ENCODE measurements at places on chromosomes 4 and X. TPM values are rescaled to one million over a fixed set of nuclear protein-coding genes. Genes with fewer than 3 reads are reported as not detected.

DNA sequence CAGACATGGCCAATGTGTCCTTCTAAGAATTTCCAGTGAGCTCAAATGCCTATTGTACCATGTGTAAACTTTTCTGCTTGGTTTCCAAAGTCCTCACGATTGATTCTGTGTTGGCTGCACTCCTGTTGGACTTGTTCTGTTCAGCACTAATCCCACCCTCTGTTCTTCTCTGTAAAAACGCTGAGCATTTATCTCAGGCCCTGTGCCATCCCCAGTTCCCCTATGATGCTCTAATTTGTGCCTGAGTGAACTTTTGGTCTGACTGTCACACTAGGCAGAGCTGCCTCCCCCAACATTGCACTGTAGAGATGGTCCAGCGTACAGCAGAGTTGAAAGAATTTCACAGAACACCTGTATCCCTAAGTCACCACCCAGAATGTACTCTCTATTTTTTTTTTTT lies 76.1 kb upstream of the STS start:
- no peak for DNase-seq
- no peak overlapping the region for H3K4me3 ChIP-seq
- H3K36me3 ChIP-seq: peaks cover 16% of the 10 kb centered on the region
- no peak overlapping the region for H3K27ac ChIP-seq

DNA sequence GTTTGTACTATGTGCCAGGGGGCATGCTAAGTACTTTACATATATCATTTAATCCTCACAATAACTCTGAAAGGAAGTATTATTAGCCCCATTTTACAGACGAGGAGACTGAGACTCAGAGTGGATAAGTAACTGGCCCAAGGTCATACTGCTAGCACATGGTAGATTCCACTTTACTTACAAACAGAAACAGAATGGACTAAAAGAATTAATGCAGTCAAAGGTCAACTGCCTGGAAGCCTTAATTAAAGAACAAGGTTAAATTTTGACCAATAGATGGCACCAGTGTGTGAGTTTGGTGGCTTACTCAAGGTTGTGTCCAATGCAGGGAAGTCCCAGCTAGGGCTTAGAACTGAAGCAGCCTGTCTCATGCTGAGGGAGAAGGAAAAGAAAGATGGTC lies 4.7 kb downstream of the RIPPLY1 start:
- H3K27ac ChIP-seq: no peak overlapping the region
- no peak overlapping the region for H3K4me3 ChIP-seq
- DNase-seq: peak; percentile 24
- no peaks in the 10 kb centered on the region for H3K36me3 ChIP-seq

DNA sequence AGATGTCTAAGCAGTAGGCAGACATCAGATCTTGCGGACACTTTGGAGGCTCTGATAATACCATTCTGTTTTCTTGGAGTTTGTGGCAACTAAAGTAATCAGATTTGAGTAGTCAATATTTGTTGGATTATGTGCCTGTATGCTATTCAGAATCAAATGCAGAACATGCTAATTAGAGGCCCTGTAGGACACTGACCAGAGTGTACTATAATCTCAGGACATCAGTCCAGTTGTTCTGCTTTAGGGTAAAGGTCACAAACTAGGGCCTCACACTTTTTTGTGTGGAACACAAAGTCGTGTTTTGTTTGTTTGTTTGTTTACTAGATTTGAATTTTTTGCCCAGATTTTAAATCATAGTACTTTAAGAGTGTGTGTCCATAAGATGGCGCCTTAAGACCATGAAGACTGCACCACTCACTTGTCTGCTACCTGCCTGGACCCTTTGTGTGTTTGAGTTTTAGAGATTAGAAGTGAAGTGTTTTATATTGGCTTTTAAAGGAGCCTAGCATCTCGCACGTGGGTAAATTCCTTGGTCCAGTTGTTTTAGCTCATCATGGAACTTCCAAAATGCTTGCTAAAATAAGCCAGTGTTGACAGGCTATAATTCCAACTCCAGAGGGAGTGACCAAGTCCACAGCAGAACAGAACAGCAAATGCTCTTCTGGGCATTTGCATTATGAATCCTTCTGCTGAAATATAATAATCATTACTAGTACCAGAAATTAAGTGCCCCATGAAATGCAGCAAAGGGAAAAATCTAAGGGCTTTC lies 34.7 kb downstream of the IL13RA1 start:
- H3K27me3 ChIP-seq: peaks cover 8% of the 10 kb centered on the region
- no peaks in the 10 kb centered on the region for H3K36me3 ChIP-seq
- no peak overlapping the region for H3K27ac ChIP-seq
- no peak overlapping the region for H3K4me3 ChIP-seq
- no peaks in the 10 kb centered on the region for H3K4me1 ChIP-seq

GRCh38 chr4:100566396-100566795 lies 48.6 kb upstream of the EMCN start:
- H3K27ac ChIP-seq: no peak overlapping the region
- H3K4me1 ChIP-seq: peaks cover 13% of the 10 kb centered on the region
- no peaks in the 10 kb centered on the region for H3K27me3 ChIP-seq
- DNase-seq: no peak
- no peak overlapping the region for H3K4me3 ChIP-seq
- no peaks in the 10 kb centered on the region for H3K36me3 ChIP-seq

- H3K4me1 ChIP-seq: peaks cover 16% of the 10 kb centered on the region
- H3K27me3 ChIP-seq: no peaks in the 10 kb centered on the region
- H3K4me3 ChIP-seq: peak overlapping the region; percentile 97
These were observed 797 bp downstream of the TXLNG start for GRCh38 chrX:16786791-16787735.

DNA sequence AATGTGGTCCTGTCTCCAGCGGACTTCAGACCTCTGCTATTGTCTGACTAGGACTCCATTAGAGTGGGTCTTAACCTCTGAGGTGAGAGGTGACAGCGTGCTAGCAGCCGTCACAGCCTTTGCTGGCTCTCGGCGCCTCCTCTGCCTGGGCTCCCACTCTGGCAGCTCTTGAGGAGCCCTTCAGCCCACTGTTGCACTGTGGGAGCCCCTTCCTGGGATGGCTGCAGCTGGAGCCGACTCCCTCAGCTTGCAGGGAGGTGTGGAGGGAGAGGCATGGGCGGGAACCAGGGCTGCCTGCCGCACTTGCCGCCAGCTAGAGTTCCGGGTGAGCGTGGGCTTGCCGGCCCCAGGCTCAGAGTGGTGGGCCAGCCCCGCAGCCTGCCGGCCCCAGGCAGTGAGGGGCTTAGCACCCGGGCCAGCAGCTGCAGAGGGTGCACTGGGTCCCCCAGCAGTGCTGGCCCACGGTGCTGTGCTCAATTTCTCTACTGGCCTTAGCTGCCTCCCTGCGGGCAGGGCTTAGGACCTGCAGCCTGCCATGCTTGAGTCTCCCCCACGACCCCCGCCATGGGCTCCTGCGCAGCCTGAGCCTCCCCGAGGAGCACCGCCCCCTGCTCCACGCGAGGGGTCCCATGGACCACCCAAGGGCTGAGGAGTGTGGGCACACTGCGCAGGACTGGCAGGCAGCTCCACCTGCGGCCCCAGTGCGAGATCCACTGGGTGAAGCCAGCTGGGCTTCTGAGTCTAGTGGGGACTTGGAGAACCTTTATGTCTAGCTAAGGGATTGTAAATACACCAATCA lies 163.4 kb upstream of the ITM2A start:
- no peak overlapping the region for H3K4me3 ChIP-seq
- H3K27me3 ChIP-seq: no peaks in the 10 kb centered on the region
- H3K27ac ChIP-seq: no peak overlapping the region
- no peaks in the 10 kb centered on the region for H3K36me3 ChIP-seq
- DNase-seq: no peak

- no peaks in the 10 kb centered on the region for H3K4me1 ChIP-seq
- peaks cover 3% of the 10 kb centered on the region for H3K27me3 ChIP-seq
- no peak for DNase-seq
These were observed 43.3 kb downstream of the NYX start for GRCh38 chrX:41490446-41490845.

DNA sequence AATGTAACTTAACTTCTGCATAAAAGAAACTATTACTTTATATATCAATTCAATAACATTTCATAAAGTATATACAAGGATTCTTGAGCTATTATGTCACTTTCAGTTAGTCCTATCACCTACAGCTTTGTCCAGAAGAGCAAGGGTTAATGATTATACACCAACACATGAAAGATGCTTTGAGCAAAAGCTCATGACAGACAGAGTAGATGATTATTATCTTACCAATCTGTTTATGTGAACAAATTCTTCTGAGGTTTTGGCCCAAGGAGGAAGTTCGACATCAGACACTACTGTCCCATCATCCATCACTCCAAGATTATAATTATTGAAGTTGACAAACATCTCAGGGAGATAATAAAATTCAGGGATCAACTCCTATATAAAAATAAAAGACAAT lies 166.7 kb upstream of the MAB21L2 start:
- no peak overlapping the region for H3K27ac ChIP-seq
- no peaks in the 10 kb centered on the region for H3K4me1 ChIP-seq
- H3K4me3 ChIP-seq: no peak overlapping the region

GRCh38 chr4:2064276-2064991 lies 5.3 kb downstream of the NAT8L start:
- no peaks in the 10 kb centered on the region for H3K4me1 ChIP-seq
- no peaks in the 10 kb centered on the region for H3K36me3 ChIP-seq
- no peak overlapping the region for H3K4me3 ChIP-seq
- no peak for DNase-seq
- no peaks in the 10 kb centered on the region for H3K27me3 ChIP-seq

GRCh38 chr4:76673362-76673761 lies 224.6 kb downstream of the SOWAHB start:
- no peak for DNase-seq
- no peak overlapping the region for H3K4me3 ChIP-seq
- H3K27me3 ChIP-seq: peaks cover 12% of the 10 kb centered on the region
- H3K27ac ChIP-seq: no peak overlapping the region
- no peaks in the 10 kb centered on the region for H3K36me3 ChIP-seq

DNA sequence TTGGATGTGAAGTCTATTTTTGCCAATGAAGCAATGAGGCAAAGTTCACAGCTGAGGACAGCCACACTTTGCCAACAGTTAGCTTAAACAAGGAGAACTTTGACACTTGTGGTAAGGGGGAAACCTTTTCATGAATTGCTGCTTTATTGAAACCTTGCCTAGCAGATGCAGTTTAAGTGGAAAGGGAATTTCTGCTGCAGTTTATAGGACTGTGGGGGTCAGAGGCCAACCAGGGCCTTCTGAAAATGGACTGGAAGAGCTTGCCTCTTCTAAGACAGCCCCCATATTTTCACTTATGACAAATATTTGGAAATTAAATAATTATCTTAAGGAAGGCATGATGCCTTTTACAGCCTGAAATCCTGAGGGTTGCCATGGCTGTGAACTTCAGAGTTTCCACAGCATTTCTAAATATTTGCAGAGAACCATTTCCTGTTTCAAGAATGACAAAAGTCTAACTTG lies 550.3 kb downstream of the RAB28 start:
- no peak for DNase-seq
- H3K27ac ChIP-seq: no peak overlapping the region
- H3K27me3 ChIP-seq: no peaks in the 10 kb centered on the region
- no peak overlapping the region for H3K4me3 ChIP-seq

DNA sequence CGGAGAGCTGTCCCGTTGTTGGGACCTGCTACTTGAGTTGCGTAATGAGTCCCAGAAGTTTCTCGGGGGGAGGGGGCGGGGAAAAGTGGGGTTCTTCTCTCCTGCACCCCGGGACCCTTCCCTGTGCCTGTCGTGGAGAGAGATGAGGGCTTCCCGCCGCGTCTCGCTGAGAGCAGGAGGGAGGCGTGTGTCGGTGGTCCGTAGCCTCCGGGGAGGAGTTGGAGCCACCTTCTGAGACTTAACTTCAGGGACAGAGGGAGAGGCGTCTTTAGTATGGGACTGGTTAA lies 698 bp downstream of the AFF1 start:
- no peak for DNase-seq
- no peaks in the 10 kb centered on the region for H3K27me3 ChIP-seq
- peaks cover 10% of the 10 kb centered on the region for H3K36me3 ChIP-seq
- peak overlapping the region; percentile 79 for H3K4me3 ChIP-seq

- H3K27ac ChIP-seq: no peak overlapping the region
- no peak for DNase-seq
- no peaks in the 10 kb centered on the region for H3K36me3 ChIP-seq
- no peaks in the 10 kb centered on the region for H3K4me1 ChIP-seq
These were observed 64.3 kb upstream of the EMCN start for GRCh38 chr4:100582146-100582545.

Gene DRD5
- not detected for total RNA-seq

Gene TMEM31
- total RNA-seq: not detected

Gene WAS
- total RNA-seq: 134 TPM

Gene GLOD5
- total RNA-seq: not detected

Gene LAMP2
- total RNA-seq: 37.9 TPM

Gene ZXDB
- total RNA-seq: 4.5 TPM

Gene SPANXN3
- total RNA-seq: not detected
